Adipocyte (in vitro differentiated cells): ENCODE measurements at places on chromosomes 16 and 17.

GRCh38 chr17:40309031-40309948 lies at the start of gene RARA:
RARA (plus strand) TSS chr17:40309180; CDS start chr17:40331219, 22,039 bp downstream.
- peak; percentile 60 for DNase-seq

- DNase-seq = peak; percentile 24
These were observed 23.7 kb downstream of the CLEC3A start for GRCh38 chr16:78045865-78046581.

DNA sequence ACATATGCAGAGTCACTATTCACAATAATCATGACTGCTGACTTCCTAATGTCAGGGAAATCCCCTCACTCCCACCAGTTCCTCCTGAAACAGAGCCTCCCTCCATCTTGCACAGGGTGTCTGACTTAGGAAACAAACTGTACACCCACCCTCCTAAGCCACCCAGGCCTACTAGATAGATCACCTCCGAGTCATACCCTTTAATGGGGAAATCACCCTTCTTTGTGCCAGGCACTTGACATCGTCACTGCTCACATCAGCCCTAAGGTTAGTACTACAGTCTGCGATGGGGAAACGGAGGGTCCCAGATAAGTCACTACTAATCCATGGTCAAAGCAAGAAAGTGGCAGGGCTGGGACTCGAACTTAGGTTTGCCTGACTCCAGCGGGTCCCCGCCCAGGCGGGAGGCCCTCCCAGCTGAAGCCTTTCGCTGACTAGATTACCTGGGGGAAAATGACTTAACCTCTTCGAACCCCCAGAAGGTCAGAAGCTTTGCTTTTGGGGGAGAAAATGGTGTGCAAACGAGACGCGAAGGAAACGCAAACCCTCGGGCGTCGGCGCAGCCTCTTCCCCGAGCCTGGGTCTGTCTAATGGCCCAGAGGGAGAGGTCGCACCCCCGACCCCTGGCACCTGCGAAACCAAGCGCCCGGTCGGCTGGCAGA lies 3.4 kb upstream of the MLLT6 start:
- DNase-seq = peak; percentile 59

- peak; percentile 32 for DNase-seq
These were observed 25.3 kb upstream of the ZNF469 start for GRCh38 chr16:88357317-88358022.

DNA sequence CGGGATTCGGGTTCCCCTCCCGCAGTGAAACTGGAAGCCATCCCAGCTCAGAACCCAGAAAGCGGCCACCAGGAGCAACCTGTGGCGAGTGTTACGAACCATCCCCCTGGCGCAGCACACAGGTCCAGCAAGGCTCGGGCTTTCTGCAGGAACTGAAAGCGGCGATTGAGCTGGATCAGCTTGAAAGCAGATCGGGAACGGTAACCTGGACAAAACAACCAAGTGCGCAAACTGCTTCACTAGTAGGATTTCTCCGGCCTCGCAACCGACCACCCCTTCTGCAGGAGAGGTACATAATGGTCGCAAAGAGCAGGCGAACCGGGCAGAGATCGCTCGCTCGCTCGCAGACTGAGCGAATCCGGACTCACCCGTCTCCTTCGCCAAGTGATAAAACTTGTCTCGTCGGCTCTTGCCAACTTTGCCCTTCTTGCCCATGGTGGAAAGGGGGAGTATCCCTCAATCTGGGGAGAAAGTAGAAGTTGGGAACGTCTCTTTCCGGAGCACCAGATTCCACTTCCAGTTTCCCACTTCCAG lies 696 bp upstream of the PSMC5 start:
- DNase-seq = peak; percentile 40
